ENCODE measurements at places on chromosomes 6 and 20.

DNA sequence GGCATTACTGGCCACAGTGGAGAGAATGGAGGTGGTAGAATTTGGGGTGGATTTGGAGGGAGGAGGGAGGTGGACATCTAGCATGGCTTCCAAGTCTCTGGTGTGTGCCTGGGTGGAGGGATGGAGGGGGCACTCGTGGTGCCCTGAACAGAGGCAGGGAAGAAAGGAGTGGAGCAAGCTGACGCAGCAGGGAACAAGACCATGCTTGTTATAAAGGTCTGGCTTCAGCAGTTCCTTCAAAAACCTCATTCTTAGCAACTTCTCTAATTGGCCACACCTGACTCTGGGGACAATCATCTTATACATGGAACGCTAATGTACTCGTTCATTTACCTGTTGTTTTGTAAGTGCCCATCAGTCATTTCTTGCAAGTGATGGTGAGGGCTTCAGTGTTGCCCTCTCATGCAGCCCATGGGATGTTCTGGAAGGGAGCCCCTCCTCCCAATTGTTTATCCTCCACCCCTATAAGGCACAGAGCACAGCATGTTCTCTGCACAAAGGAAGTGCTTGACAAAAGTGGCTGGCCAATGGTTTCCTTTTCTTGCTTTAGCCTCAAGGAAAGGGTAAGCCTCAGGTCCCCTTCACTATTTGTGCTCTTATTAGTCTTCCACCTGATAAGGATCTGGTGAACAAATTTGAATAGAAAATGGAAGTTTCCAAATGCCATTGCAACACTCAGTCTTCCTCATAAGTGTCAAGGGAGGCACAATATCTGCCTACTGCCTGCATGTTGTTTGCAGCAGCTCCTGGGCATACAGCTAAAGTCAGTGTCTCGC, 39.3 kb downstream of the GFOD1 start:
- no peak for DNase-seq

DNA sequence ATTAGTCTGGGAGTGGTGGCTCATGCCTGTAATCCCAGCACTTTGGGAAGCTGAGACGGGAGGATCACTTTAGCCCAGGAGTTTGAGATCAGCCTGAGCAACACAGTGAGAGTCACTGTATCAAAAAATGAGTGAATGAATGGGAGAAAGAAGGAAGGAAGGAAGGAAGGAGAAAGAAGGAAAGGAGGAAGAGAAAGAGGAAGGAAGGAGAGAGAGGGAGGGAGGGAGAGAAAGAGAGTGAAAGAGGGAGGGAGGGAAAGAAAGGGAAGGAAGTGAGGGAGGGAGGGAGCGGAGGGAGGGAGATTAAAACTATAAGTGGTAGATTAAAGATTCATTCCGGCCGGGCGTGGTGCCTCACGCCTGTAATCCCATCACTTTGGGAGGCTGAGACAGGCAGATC, 28.9 kb upstream of the RREB1 start:
- no peak for DNase-seq

GRCh38 chr6:126657561-126658175, 317.8 kb downstream of the CENPW start:
- no peak for DNase-seq

GRCh38 chr20:3744806-3745685, 12.6 kb downstream of the HSPA12B start:
- DNase-seq, result peak; percentile 38

DNA sequence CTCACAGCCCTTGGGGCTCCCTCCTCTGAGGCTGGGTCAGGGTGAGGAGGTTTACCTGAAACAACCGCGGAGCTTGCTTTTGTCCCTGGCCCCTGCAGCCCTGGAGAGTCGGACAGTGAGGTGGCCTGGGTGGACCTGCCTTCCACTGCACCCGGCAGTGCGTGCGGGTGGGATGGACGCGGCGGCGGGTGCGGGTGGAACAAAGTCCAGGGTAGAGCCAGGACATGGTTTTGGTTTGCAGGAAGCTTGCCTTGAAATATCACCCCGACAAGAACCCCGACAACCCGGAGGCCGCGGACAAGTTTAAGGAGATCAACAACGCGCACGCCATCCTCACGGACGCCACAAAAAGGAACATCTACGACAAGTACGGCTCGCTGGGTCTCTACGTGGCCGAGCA, 27.1 kb downstream of the UCKL1 start:
- DNase-seq, result no peak

GRCh38 chr20:53695797-53696527, 102.3 kb upstream of the ZNF217 start:
- no peak for DNase-seq

DNA sequence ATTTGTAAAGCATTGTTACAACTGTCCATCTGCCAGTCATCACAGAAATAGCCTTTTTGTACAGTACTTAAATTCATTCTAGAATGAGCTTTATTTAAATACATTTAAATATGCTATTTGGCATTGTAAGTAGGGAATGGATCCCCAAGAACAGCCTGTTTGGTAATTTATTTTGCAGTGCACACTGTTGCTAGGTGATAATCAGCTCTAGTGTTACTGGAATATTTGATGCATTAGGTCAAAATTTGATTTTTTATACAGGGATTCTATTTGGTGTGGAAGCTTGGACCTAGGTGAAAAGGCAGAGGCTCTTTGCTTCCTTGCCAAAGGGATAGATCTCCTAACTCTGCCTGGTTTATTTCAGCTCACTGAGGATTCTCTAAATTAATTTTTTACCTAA, 593.7 kb downstream of the EPM2A start:
- no peak for DNase-seq

DNA sequence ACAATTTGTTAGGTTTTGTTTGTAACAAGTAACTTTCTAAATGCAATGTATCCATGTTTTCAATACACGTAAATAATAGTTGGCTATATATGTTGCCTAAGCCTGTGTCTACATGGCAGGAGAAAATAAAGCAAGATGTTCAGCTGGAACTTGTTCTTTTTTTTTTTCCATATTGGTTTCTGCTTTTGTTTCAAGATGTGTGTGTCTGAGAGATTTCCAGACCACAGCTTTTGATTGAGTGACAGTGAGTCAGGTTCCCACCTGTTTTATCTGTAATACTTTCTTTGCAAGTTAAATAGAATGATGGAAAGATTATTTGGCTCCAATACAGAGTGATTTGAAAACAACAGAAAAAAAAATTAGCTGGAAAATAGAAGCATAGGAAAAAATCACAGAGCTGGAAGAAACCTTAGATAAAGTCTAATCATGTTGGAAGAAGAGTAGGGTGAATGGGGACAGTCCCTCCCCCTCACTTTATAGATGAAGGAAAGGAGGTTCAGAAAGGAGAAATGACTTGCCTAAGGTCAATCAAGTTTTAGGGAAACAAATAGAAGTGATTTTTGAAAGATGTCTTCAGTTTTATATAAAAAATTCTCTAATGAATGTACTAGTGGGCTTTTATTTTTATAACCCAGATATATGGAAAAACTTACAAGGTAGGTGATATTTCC, 150.9 kb upstream of the STMND1 start:
- no peak for DNase-seq

DNA sequence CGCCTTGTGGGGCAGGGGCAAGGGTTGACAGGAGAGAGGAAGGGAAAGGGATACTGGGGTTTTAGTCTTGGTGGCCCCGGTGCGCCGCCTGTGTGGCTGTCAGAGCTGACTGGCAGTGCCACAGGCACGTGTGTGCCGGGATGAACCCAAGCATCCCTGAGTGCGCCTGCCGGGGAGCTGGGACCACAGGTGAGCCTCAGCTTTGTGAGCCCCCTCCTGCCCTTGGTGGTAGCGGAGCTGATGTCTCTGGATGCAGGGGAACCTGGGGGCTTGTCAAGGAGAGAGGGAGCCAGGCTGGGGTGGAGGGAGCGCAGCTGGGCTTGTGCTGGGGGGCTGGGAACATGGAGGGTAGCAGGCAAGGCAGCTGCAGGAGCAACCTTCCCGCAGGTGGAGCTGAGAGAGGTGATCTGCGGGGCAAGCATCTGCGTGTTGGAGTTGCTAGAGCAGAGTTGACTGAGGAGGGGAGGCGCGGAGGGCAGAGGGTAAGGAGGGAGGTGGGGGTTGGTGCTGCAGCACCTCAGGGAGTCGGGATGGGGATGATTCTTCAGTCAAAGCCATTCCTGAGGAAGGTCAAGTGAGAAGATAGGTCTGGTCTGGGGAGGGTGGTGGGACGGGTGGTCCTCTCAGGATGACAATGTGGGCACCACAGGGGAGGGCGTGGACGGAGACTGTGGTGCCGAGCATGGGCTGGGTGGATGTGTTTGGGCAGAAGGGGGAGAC, 28.1 kb downstream of the PYGB start:
- DNase-seq, result no peak

GRCh38 chr6:52249078-52249477, 4.8 kb upstream of the IL17F start:
- DNase-seq, result no peak

GRCh38 chr6:33169291-33170175, 22.7 kb downstream of the COL11A2 start:
- no peak for DNase-seq

DNA sequence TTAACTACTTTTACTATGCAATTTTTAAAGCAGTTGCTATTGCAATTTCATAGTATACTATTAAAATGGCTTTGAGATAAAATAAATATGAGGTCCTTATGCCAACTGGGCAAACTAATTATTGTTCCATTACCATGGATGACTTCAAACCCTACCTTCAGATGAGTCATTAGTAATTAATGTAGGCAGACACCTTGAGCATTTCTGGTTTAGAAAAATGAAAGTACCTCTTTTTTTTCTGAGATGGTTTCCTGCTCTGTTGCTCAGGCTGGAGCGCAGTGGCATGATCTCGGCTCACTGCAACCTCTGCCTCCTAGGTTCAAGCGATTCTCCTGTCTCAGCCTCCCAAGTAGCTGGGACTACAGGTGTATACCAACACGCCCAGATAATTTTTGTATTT, 11.9 kb downstream of the ASF1A start:
- no peak for DNase-seq

DNA sequence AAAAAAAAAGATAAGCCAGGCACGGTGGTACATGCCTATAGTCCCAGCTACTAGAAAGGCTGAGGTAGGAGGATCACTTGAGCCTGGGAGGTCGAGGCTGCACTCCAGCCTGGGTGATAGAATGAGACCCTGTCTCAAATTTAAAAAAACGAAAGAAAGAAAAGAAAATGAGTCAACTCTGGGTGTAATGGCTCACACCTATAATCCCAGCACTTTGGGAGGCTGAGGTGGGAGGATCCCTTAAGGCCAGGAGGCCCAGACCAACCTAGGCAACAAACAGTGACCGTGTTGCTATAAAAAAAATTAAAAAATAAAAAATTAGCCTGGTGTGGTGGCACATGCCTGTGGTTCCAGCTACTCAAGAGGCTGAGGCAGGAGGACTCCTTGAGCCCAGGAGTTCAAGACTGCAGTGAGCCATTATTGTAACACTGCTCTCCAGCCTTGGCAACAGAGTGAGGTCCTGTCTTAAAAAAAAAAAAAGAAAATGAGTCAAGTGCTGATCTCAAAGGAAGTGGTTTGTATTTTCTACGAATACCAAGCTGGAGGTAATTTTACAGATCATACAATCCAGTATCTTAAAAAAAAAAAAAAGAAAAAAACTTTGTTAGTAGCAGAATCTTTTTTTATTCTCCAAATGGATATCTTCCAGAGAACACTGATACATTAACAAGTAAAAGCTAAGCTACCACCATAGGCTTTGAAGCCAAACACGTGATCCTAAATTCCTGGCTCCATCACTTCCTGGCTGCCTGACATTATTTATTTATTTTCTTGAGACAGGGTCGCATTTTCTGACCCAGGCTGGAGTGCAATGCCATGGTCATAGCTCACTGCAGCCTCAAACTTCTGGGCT, 5.7 kb downstream of the COMMD7 start:
- no peak for DNase-seq

DNA sequence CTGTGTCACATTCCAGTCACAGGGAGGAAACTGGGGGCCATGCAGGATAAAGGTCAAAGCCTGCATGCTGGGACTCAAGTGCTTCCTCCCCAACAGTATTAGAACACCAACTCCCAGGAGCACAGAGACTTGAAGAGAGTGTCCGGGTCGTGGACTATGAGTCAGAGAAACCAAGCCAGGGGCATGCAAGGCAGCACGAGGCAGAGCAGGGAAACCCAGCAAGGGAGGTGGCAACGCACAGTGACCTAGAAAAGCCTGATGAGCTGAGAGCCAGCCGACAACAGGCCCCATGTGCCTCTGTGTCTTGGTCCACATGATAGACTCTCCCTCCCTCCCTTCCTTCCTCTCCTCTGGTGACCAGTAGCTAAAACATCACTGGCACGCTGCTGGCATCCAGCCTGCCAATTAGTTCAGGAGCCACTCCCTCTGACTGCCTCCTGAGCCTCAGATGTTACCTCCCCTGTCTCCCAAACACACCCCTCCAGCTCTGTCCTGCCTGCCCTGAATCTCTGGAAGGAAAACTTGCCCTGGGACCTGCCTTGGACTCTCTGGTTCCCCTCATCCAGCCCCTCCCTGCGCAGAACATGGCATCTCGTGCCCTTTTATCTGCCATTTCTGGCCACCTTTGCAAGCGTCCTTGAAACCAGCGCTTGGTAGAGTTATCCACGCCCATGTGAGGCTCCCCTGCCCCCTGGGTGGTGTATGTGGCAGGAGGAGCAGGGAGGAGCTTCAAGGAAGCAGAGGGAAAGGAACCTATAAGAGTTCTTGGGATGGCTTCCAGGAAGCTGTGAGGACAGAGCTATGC, 16.2 kb upstream of the RNF39 start:
- no peak for DNase-seq

- no peak for DNase-seq
Measured at GRCh38 chr6:122381494-122382265, 17.8 kb upstream of the HSF2 start.

GRCh38 chr6:129136751-129137150, 253.8 kb downstream of the LAMA2 start:
- peak; percentile 8 for DNase-seq

GRCh38 chr6:113824866-113825265, 32.3 kb upstream of the MARCKS start:
- DNase-seq, result no peak

- no peak for DNase-seq
Measured at GRCh38 chr6:68126089-68126749, 508.9 kb upstream of the ADGRB3 start.

DNA sequence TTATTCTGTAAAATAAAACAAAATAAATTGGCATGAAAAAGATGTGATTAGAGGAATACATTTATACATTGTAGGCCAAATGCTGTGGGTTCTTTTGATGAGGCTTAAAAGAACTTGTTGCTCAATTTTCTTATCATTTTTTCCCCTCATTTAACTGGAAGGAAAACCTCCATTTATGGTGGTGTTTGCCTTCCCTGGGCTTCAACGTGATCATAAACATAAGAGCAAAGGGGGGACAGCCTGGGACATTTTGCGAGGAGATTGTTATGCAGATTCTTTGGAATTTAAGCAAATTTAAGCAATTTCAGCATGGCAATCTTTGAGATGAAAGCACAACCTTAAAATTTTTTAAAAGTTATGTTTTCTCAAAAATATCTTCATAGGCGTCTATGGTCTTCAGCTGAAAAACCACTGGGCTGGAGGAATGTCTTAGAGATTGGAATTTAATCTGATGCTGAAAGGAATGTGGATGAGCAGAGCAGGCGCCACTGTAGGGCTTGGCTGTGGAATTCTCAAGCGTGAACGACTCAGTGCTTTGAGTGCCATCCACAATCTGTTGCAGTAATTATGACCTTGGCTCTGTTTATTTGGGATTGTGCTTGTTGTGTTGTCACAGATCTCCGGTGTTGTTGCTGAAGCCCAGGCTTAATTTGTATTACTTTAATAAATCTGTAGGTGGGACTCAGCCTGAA, 149.4 kb upstream of the MLIP start:
- no peak for DNase-seq

GRCh38 chr6:122369536-122369935, 29.9 kb upstream of the HSF2 start:
- DNase-seq, result no peak

GRCh38 chr6:33776764-33777163, 12.2 kb downstream of the LEMD2 start:
- DNase-seq, result no peak

Measured in NCI-H187 (cell line).